Stimulated activated CD8-positive, alpha-beta memory T cell treated with anti-CD3 and anti-CD28 coated beads, Interleukin-7, amount 100 ng/mL, for 1 hour (primary cell): ENCODE measurements at places on chromosomes 16 and 17.

DNA sequence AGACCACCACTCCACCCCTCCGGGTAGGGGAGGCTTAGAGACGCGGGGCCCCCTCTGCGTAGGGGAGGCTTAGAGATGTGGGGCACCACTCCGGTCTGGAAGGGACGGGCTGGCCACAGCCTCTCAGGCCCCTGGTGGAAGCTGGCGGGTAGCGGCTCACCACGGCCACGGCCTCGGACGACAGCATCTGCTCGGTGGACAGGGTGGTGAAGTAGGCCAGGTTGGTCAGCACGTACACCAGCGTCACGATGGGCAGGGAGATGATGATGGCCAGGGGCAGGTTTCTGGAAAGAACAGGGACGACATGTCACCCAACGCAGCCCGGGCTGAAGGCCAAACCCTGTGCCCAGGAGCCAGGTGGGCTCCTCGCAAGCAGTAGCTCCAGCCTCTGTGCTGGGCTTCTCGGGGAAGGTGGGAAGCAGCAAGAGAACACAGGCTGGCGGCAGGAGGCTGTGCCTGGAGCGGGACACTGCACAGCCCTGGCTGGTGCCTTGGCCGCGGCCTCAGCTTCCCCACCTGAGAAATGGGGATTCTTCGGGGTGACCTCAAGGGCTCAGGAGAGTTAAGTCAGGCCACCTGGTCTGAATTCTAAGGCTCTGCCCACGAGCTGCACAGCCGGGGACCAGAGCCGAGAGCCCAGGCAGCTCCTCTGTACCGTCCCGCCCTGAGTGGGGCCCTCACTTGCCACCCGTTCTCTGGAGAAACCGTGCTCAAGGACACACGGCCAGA is 29.6 kb downstream of the SLC7A5 start:
- DNase-seq: no peak

GRCh38 chr17:61160789-61161445 is 238.7 kb upstream of the TBX2 start:
- no peak for DNase-seq

DNA sequence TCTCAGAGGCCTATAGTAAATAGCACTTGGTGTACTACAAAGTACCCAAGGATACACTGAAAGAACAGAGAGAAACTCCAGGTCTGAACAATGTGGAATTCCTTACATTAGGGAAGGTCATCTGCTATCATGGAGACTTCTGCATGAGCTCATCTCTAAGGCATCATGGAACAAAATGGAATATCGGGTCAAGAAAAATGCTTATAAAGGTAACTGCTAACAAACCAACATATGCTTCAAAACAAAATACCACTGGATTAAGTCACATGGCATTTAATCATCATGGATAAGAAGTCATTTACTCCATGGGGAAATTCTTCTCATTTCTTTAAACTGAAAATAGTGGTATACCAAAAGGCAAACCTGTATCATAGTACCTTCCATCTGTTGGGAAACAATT is 34.2 kb downstream of the TXNDC11 start:
- no peak for DNase-seq

DNA sequence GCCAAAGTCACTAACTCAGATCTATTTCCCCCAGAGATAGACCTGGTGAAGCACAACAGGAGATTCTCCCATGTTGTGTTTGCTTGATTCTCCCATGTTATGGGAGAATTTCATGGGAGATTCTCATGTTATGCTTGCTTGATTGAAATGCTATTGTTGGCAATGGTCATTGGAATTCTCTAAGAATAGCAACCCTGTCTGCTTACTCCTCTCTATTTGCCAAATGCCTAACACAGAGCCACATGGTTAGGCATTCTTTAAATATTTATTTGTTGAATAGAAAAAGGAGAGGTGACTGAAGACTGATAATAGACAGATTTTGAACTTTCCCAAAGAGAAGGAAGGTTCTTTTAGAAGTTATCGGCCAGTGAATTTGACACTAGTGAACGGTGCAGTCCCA is 111.5 kb upstream of the MPHOSPH6 start:
- DNase-seq: no peak

GRCh38 chr17:48471817-48472410 is 41.9 kb upstream of the SKAP1 start:
- no peak for DNase-seq

GRCh38 chr16:85863384-85863774 is 35.6 kb upstream of the IRF8 start:
- no peak for DNase-seq

DNA sequence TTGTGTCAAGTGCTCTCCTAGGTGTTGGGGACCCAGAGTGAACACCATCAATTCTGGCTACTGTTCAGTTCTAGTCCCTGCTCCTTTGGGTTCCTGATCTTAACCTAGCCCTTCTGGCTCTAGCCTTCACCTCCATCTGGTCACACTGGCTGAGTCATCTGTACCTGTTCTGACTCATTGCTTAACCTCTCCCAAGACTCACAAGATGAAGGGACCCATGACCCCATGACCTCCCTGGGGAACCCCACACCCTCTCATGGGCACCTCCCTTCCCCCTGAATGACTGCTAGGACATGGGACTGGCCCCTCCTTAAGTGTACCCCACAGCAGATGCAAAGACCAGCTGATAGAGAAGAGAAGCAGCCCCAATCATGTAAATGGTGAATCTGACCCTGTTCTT is 345.8 kb upstream of the CDH5 start:
- DNase-seq: no peak

GRCh38 chr16:82653550-82654511 is 27.1 kb downstream of the CDH13 start:
- DNase-seq: no peak

DNA sequence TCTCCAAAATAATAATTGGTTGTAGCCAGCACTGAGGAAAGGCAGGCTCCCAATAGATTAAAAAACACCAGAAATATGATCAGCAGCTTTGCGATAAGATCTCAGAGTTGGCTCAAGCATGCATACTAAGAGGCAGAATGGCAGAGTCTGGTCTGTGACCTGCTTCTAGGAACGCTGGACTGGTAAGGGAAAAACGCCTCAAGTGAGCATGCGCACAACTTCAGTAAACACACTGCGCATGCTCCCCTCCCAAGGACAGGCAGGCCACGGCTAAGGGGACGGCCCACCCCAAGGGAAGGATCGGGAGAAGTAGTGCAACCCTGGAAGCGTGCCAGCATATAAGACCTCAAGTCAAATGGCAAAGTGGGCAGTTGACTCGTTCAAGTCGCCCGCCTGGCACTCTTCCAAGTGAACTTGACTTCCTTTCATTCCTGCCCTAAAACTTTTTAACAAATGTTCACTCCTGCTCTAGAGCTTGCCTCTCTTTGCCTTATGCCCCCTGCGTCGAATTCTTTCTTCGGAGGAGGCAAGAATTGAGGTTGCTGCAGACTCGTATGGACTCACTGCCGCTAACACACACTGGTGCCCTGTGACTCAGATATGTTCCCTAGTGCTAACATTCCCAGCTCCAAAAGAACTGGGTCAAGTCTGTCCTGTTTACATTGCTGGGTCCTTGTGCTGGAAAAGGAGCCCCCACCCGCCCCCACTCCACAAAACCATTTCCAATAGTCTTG is 22.4 kb upstream of the PRM1 start:
- no peak for DNase-seq

DNA sequence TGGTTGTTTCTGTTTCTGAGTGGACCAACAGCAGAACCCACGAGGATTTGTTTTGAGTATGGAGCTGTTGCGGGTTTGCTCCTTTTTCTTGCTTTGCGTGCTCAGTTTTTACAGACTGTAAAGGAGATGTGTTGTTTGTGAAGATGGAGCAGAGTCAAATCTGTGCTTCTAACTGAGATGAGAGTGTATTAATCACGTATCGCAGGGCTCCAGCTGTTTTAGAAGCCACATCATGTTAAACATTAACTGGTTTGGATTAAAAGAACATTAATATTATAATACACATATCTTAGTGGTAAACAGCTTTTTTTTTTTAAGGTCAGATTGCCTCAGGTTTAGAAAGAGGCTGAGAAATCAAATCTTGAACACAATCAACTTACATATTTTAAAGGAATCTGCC is 69.4 kb downstream of the YPEL2 start:
- DNase-seq: no peak

GRCh38 chr17:74433421-74434121 is 1.7 kb downstream of the GPRC5C start:
- no peak for DNase-seq

DNA sequence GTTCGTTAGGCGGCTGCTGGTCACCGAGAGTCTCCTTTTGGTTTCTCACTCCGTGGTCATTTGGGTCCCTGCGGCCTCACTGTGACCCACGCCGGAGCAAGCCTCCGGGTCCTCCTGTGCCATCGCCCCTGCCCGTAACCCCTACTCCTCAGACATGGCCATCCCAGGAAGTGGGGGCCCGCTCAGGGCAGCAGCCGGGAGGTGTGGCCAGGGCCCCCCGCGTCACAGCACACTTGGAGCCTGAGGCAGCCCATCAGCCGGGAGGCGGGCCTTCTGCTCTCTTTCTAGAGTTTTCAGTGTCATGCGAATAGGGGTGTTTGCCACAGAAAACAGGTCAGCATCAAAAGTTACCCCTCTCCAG is 7.9 kb upstream of the WFIKKN1 start:
- DNase-seq: no peak

DNA sequence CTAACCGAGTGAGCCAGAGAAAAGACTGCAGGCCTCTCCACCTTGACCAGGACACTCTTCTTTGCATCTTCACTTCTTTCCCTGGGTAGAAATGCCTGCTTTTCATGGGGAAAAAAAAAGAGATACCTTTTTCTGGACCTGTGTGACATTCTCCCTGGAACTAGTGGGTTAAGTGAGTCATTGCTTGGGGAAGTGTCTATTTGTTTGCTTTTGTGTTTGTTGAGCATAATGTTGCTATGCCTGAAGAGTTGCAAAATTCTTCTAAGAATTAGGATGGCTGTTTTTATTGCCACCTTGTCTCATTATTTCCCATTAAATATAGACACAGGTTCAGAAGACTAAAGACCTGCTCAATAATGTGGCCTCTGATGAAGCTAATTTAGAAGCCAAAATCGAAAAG is 18.8 kb downstream of the CLUAP1 start:
- DNase-seq: no peak

DNA sequence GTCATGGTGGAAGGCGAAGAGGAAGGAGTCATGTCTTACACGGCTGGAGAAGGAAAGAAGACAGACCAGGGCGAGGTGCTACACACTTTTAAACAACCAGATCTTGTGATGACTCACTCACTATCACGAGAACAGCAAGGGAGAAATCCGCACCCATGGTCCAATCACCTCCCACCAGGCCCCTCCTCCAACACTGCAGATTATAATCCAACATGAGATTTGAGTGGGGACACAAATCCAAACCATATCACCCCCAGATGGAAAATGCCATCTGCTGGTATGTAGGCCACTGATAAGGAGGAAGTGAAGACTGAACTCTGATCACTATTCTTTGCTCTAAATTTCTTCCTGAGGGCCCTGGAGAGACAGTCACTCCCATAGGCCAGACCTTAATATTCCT is 7.5 kb upstream of the ITGAX start:
- no peak for DNase-seq

DNA sequence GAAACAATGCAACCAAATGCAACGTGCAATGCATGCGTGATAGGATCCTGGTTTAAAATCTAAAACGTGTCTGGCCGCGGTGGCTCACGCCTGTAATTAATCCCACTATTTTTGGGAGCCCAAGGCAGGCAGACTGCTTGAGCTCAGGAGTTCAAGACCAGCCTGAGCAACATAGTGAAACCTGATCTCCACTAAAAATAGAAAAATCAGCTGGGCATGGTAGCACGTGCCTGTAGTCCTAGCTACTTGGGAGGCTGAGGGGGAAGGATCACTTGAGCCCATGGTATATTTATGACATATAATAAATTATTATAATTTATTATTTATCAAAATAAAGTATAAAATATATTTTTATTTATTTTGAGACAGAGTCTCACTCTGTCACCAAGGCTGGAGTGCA is 241.8 kb downstream of the PARN start:
- no peak for DNase-seq

DNA sequence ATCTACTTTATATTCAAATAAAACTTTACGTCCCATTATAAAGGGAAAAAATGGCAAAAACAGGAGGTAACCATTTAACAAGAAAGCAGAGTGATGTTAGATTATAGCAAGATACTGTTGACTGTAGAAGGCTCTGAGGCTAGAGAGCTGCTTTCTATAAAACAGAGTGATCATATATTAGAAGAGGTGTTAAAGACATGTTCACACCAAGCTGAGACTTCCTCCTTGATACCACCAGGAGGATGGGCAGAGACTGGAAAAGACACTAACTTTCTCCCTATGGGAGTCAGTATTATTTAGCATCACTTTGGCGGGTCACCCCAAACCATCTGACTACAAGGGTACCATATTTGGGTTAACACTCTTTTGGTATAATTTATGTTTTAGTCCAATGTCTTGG is 687 bp upstream of the CIITA start:
- no peak for DNase-seq

DNA sequence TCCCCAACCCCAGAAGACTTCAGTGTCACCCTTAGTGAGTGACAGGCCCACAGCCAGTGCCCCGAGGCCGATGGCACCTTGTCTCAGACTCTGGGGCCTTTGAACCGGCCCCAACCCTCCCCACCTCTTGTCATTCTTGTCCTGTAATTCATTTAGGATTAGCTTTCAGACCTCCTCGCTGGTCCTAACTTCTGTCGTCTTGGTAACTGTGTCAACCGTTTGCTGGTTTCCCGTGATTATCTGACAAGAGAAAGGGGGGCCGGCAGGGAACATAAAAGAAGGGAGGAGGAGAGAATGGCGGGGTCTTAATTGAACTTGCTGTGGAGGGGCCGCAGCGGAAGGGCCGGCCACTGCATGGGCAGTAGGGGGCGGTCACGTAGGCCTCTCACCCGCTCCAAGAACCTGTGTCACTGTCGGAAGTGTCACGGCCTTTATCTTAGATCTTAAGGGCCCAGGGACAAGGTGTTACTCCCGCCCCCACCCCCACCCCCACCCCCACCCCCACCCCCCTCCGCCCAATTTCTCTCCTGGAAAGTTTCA is 46.5 kb upstream of the GSE1 start:
- no peak for DNase-seq

GRCh38 chr17:33990943-33991706 is 264.0 kb upstream of the CCL2 start:
- no peak for DNase-seq

GRCh38 chr17:60094754-60095153 is 16.0 kb upstream of the HEATR6 start:
- no peak for DNase-seq

- DNase-seq: no peak
Observed at GRCh38 chr17:29615048-29615385, 7.7 kb downstream of the CORO6 start.

DNA sequence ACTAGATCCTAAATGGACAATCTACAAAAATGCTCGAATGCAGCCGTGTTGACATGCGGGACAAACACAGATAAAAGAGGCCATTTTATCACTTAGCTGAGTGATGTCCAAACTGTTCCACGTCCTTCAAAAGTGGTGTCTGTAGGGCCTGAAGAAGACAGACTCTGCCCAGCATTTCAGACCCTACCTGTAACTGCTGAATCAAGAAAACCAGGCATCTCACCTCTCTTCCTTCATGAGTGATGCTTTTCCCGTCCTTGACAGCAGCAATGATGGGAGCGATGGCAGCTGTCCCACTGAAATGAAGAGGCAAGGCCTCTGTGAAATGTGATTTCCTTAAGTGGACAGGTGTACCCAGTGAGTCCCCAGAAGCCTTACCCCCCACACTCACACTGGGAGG is 12.3 kb downstream of the ELAC2 start:
- DNase-seq: no peak

- DNase-seq: no peak
Observed at GRCh38 chr16:12215277-12216105, 239.0 kb downstream of the SNX29 start.

GRCh38 chr17:41284546-41284945 is 9.0 kb downstream of the KRTAP9-7 start:
- DNase-seq: no peak
